HCT116 (cell line): ENCODE measurements at places on chromosomes 6 and 20. TPM values are rescaled to one million over a fixed set of nuclear protein-coding genes. Genes with fewer than 3 reads are reported as not detected.

Gene MPIG6B
- 0.42 TPM for total RNA-seq

Gene HIVEP2
- total RNA-seq: 8.1 TPM

Gene RIPOR3
- total RNA-seq: 0.22 TPM

Gene FAM83C
- total RNA-seq: not detected

Gene HAO1
- 0.12 TPM for total RNA-seq

Gene SLX4IP
- 11.1 TPM for total RNA-seq

Gene C20orf96
- total RNA-seq: 22.1 TPM

Gene REM1
- total RNA-seq: not detected
